ENCODE measurements at places on chromosomes 1 and 21. TPM values are rescaled to one million over a fixed set of nuclear protein-coding genes. Genes with fewer than 3 reads are reported as not detected.

GRCh38 chr1:192861860-192862259, 53.0 kb downstream of the RGS2 start:
- DNase-seq, result no peak

DNA sequence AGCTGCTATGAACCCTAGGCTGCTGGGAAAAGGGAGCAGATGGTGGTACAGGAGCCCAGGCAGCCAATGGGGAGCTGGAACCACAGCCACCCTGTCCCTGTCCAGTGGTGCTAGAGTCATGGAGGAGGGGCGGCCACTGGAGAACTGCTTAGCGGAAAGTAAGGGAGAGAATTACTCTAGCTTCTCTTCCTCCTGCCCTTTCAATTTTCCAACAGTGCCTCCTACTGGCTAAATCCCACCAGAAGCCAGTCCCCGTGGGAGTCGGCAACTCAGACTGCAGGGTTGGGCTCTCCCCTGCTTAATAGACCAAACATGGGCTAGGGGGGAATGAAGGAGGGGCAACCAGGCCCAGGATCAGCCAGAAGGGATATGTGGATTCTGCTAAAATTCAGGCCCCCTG, 154.5 kb downstream of the ACTL8 start:
- no peak for DNase-seq

DNA sequence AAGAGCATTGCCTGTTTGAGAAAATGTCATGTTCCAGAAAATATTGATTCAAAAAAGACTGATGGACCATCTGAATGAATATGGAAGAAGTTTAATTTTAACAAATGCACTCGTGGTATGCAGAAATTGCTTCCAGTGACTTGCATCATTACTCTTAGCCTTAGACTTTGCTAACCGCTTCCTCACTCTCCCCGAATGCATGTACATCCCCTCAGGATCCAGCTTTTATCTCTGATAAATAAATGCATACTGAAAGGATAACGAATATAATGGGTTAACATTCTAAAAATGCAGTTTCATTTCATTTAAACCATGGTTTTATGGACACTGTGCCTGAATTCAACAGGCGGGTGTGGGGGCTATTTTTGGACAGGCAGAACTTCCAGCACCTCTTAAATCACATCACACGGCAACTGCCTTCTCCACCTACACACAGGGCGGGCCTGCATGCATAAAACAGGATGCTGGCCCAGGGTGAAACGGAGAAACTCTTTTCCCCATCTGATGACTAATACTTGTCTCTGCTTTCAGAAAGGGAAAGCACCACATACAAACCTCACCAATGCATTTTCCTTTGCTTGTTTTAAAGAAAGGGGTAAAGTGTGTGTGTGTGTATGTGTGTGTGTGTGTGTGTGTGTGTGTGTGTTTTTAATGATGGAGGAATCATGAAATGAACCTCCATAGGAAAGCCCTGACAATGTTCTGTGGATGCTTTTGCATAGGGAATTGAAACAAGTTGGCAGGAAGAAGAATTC, 48.7 kb downstream of the SPAG17 start:
- DNase-seq, result no peak

- DNase-seq, result no peak
Observed at GRCh38 chr1:21831454-21831970, 19.4 kb downstream of the LDLRAD2 start.

GRCh38 chr1:167486090-167486824, 32.1 kb downstream of the CD247 start:
- no peak for DNase-seq

DNA sequence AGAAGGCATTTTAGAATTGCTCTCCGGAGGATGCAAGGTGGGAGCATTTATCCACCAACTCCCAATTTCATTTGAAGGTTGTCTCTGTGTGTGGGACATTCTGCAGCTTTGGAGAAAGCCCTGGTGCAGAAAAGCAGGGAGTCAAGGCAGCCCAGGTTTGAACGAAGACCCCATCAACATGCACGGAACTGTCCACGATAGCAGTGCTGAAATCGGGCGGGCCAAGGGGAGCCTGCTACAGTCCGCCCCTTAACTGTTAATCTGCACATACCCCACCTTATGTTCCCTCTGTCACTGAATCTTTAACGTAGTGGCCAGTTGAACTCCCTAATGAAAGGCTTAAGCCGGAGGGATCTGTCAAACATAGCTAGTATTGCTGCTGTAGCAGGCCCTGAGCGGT, 68.8 kb upstream of the C1orf174 start:
- DNase-seq, result no peak

DNA sequence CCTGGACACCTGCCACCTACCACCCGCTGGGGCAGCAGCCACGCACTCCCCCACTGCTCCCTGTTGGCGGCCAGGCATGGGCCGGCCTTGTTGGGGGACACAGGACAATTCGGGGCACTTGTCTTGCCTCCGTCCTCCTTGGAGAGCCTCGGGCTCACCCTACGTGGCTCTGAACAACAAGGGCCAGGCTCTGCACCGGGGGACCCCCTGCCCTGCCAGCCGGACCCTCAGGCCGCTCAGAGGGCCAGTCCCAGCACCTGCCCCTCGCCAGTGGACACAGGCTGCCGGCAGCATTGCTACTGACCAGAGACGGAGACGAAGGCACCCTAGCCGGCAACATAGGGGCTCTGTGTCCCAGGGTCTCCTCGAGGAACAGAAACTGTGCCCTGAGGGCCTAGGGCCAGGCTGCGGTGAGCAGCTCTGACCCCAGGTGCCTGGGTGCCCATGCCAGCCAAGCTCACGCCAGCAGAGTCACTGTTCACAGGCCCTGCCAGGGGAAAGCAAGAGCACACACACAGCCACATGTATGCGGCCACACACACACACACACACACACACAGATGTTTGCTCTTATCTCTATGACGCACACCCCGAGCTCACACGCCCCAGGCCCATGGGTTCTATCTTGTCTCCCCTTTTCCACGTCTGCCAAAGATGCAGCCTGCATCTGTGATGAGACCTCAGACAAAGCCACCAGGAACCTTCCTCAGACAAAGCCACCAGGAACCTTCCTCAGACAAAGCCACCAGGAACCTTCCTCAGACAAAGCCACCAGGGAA, 45.9 kb downstream of the MORN1 start:
- DNase-seq, result no peak

GRCh38 chr1:28751315-28752060, 14.7 kb downstream of the YTHDF2 start:
- no peak for DNase-seq

DNA sequence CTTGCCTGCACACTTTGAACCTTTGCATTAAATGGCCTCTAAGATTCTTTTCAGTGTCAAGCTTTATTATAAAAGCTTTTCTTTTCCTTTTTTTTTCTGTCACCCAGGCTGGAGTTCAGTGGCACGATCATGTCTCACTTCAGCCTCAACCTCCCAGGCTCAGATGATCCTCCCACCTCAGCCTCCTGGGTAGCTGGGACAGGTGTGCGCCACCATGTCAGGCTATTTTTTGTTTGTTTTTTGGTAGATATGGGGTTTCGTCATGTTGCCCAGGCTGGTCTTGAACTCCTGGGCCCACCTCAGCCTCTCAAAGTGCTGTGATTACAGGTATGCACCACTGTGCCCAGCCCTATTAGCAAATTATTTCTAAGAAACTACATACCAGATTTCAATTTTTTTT, 52.9 kb downstream of the GADD45A start:
- DNase-seq, result no peak

DNA sequence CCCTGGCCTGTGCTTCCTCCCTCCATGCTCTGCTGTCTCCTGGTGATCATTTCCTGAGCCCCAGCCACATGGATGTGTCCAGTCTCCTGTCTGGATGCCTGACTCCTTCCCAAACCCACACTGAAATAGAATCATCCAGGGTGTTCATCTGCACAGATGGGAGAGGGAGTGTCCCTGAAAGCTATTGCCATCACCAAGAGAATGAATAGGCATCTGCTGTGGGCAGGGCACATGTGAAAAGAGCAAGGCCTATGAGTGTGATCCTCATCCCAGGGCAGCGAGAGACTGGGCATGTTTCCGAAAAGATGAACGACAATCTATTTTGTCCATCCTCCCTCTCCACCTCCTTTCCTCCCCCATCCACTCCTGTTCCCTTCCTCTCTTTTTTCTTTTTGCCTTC, 5.0 kb downstream of the IGSF21 start:
- no peak for DNase-seq

GRCh38 chr1:50976111-50976889, 6.3 kb downstream of the CDKN2C start:
- DNase-seq, result no peak

GRCh38 chr1:36988741-36989193, 45.5 kb downstream of the GRIK3 start:
- DNase-seq, result no peak

CSMD2 gene
- not detected for total RNA-seq

FCRL6 gene
- total RNA-seq, result 7.3 TPM

TFF3 gene
- total RNA-seq, result not detected

OR2G3 gene
- total RNA-seq, result not detected

ASCL5 gene
- not detected for total RNA-seq

IFNLR1 gene
- 7.9 TPM for total RNA-seq

Data from activated naive CD8-positive, alpha-beta T cell treated with anti-CD3 and anti-CD28 coated beads, Interleukin-2, amount 10 ng/mL, durations not matched to agents 7 days and 5 days (primary cell).